GM12891 (cell line): ENCODE measurements at places on chromosomes 4 and X.

DNA sequence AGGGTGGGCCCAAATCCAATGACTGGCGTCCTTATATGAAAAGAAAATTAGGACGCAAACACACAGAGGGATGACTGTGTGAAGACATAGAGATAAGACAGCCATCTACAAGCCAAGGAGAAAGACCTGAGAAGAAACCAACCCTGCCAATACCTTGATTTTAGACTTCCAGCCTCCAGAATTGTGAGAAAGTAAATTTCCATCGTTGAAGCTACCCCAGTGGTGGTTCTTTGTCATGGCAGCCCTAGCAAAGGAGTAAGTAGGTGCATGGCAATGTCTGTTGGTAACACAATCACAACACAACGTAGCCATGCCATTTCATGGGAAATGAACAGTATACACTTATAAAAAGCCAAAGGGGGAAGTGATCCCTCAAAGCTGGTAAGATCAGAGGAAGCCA is 25.3 kb downstream of the SMIM20 start:
- DNase-seq = no peak

DNA sequence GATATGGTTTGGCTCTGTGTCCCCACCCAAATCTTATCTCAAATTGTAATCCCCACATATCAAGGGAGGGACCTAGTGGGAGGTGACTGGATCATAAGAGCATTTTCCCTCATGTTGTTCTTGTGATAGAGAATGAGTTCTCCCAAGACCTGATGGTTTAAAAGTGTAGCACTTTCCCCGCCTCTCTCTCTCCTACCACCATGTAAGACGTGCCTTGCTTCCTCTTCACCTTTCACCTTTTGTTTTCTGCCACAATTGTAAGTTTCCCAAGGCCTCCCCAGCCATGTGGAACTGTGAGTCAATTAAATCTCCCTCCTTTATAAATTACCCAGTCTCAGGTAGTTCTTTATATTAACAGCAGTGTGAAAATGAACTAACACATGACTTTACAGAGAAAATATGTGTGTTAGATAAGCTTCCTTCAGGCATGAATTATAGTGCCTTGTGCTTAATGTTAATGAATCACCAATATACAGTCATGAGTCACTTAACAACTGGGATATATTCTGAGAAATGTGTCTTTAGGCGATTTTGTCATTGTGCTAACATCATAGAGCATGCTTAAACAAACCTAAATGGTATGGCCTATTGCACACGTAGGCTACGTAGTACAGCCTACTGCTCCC is 37.9 kb downstream of the PDGFC start:
- no peak for DNase-seq

GRCh38 chr4:22667332-22667940 is 25.3 kb upstream of the GBA3 start:
- no peak for DNase-seq

DNA sequence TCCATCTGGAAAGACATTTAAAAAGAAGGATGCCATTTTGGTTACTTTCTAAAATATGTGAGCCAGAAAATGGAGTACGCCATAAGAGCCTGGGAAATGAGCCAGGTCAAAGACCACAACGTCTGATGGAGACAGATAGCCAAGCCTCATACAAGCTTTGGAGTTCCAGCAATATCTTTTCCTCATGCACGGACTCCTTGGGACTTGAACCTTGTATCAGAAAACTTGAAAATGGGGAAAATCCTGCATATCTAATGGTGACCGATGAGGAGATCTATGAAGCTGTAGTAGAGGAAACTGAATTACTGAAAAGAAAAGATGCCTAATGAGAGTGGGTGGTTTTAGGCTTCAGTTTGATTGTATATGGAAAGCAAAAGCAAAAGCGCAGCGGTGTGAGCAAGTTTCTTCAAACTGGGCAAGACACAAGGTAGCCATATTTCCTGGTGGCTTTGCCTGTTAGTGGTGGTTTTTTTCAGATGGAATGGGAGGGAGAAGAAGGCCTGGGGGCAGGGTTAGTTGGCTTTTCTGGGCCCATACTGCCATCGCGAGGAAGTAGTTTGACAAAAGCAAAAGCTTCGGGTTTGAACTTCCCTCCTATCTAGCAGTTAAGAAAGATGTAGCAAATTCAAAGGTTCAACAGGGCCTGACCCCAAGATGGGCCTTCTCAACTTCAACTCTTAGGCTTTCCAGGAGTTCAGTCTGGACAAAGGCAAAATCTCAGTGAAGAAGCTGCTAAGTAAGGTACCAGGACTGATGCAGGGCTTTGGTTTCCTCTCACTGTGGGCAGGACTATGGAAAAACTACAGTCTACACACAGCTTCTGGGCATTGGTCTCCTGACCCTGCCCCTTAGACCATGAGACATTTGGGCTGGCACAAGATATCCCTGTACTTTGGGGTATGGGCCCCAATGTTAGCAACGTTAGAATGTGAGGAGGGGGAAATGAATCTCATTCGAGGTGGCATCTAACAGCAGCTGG is 210.0 kb upstream of the STK26 start:
- DNase-seq = no peak

DNA sequence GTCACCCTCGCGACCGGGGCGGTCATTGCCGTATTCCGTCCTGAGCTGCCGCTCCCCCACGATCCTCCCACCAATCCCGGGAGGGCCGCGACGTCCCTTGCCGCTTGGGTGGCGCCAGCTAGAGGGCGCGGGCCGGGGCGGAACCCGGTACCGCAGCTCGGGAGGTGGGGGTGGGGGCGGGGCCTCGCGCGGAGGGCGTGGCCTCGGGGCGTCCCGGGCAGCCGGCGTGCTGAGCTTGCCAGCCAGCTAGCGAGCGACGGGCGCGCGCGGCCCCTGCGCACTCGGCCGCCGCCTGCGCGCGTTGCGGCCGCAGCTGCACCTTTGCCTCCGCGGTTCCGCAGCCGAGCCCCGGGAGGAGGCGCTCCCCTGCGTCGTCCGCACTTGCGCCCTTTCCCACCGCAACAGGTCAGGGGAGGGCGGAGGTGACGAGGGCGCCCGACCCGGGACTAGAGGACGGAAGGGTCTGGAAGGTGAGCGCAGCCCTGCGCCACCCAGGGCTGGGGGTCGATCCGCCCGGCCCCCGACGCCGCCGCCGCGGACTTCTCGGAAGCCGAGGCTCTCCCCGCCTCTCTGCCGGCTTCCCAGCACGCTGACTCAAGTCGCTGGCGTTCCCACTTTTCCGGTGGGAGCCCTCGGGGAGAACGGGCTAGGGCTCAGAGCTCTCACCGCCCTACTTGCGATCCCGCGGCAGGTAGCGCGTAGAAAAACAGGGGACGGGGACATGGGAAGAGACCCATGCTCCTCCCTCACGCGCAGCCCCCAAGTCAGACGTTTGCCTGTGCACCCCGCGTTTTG is at the start of gene AFF1:
TSS of gene AFF1 (plus strand) at position 241 of the 795 bp plus-strand sequence. CDS start 13,523 bp downstream, outside the sequence.
- peak; percentile 78 for DNase-seq

- no peak for DNase-seq
These were observed 5.3 kb downstream of the GPM6A start for GRCh38 chr4:175806727-175807126.

- DNase-seq = no peak
These were observed 315.6 kb downstream of the GPAT3 start for GRCh38 chr4:83851261-83852084.

DNA sequence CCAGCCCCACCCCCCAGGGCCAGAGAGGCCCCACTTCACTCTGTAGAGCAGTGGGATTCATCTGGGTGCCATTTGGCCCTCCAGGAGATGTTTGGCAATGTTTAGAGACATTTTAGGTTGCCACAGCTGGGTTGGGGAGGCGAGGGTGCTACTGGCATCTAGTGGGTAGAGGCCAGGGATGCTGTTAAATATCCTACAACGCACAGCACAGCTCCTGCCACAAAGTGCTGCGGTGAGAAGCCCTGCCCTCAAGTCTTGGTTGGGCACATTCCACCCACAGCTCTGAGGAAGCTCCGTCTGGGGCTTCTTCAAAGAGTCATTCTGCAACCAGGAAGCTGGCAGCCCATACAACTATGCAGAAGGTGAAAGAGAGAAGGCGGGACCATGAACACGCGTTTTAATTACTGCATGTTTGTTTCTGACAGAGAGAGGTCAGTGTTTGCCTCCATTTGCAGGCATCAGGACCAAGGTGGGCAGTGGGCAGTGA is 48.1 kb upstream of the FAM9C start:
- no peak for DNase-seq

DNA sequence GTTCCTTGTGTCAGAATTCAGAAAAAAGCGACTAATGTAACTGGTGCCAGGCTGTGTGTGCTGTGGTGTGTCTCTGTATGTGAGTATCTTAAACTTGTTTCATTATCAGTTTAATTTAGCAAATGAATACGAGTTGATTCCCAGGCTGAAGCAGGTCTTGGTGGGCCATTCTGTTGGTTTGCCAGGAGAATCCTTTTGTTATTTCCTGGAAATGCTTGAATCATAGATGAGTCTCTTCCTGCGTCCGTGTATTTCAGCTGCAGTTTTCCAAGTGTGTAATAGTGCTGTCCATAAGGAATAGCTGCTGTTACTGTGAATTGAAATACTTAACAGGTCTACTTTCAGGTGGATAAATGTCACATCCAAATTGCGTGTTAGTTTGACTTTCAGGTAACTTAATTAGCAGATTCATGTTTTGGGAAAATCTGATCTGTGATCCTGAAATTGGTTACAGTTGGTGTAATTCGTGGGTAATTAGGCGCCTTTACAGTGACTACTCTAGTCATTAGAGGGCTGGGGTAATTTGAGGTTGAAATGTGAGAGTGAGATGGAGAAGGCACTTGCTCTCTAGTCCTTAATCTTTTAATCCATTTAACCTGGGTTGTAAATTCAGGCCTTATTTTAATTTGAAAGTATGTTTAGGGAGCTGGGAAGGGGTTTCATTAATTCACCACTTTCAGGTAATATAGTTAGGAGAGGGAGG is 23.8 kb downstream of the TMEM131L start:
- no peak for DNase-seq

- DNase-seq = no peak
These were observed 228.9 kb downstream of the AFAP1 start for GRCh38 chr4:7710576-7711306.

- DNase-seq = peak; percentile 26
These were observed 47.9 kb downstream of the COX18 start for GRCh38 chr4:73021634-73022033.

DNA sequence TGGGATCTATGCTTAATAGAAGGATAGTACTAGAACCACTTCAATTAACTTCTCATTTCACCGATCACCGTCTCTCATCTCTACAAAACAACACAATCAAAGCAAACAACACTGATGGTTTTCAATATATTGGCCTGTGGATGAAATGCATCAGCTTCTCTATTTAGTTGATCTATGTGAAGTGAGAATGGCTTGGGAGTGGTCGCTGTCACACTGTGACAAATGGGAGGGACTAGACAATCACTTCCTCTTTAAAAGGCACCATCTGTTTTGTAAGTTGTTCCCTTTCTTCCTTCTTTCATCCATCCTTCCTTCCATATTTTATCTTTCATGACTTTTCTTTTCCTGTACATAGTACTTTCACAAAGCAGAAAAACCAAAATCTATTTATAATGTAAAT is 23.9 kb upstream of the NWD2 start:
- DNase-seq = no peak

DNA sequence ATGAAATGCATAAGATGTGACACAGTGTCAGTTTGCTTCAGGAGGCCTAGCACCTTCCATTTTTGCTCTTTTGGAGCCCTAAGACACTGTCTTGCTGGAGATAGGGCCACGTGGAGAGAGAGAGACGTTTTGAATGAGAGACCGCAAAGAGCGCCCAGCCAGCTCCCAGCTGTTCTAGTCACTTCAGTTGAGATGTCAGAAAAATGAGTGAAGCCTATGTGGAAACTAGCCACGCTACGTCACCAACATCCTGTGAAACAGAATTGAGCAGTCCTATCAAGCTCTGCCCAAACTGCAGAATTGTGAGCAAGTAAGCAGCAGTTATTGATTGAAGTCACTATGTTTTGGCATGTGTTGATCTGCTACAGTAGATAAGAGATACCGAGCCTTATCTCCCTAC is 13.1 kb downstream of the GPR82 start:
- no peak for DNase-seq

GRCh38 chrX:17052793-17053192 is 106.3 kb downstream of the REPS2 start:
- DNase-seq = no peak

GRCh38 chrX:37746218-37746941 is 33.5 kb upstream of the CYBB start:
- DNase-seq = no peak

DNA sequence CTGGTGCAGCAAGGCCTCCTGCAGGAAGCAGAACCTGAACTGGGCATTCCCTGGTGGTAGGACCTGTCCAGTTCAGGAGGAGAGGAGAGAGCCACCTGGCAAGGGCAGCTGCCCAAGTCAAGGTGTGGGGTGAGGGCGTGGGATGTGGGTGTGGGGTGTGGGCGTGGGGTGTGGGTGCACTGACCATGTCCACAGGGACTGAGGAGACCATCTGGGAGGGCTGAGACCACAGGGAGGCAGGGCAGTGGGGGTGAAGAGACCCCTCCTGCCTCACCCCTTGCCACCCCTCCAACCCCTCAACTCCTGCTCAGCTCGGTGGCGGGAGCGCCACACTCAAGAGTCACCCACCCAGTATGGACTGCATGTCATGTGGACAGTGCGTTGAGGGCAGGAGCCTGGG is 117.9 kb downstream of the CPZ start:
- DNase-seq = no peak

DNA sequence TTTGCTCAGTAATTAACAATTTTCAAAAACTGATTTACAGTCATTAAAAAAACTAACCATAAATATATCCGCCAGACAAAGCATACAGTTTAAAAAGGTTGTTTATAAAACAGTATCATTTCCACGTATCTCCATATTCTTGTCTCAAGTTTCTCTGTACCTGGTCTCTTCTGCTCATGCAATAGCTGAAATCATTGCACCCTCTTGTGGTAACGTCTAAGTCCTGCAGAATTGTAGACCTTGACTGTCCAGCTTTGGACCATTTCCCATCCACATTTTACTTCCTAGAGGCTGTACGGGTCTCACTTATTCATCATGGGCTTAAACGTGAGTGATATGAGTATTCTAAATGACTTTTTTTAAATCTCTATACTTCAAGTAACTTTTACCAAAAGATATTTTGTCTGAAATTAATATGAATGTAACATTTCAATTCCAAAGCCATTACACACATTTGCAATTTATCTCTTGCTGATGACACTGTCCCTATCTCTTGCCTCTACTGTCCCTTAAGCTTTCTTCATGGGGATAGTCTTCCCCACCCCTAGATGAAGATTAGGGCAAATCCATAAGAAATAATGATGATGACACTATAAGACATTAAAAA is 118.5 kb downstream of the BTC start:
- DNase-seq = no peak
